ENCODE measurements at places on chromosomes 1 and 21.

DNA sequence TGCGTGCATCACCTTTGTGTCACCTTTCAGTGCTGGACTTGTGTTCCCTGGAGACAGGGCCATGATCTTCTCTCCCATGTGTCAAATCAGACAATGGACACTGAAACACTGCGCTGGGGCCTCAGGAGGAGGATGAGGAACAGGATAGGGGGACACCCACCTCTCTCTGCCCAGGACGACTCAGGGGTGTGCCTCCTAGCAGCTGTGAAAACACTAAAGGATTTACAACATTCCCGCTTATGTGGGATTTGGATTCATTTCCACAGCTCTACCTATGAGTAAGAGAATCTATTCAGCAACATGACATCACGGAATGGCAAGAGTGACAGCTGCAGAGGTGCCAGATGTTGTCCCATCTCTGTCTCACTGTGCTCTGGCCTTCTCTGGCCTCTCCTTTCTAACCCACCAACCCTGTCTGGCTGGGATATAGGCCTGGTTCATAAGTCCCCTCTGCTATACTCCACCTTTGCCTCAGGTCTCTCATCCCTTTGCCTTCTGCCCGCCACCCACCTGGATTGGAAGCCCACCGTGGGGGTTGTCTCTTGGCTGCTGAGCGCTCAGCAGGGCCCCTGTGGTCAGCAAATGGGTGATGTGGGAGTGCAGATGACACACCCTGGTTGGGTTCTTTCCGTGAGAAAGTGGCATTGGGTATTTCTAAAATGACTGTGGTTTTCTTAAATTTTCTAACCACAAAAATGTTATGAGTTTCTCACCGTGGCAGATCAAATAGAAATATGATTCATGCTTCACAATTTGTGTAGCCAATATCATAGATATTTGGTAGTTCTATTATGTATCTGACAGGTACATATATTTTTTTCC, 47.1 kb upstream of the TLR5 start:
- DNase-seq, result no peak

DNA sequence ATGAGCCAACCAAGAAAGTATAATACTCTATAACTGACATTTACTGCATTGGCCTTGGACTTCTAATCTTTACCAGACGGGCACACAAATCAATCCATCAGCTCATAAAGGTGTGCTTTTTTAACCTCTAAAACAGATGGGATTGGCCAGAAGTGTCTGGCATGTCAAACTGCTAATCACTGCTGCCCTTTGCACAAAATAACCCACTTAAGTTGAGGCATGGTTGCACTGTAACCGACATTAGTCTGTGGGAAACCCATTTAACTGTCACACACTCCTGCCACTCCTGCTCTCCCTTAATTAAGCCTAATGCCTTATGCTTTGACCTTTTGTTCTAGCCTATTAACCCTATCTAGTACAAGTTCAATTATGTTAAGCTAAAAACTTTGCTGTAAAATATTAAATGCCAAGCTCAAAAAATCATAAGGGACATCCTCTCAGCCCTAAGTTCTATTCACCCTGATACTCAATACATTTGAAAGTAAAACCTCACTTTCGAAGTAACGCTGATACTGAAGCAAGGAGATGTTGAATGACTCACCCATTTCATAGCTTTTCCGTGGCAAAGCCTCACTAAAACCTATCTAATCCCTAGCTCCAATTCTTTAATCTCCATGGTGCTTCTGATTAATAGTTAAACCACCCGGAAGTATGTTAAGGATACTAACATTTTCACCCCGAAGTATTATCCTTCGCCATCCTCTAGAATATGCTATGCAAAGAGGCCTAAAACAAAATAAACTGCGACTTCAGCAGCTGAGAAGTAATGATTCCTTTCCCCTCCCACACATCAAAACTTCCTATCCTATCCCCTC, 12.9 kb downstream of the NRIP1 start:
- DNase-seq, result no peak

DNA sequence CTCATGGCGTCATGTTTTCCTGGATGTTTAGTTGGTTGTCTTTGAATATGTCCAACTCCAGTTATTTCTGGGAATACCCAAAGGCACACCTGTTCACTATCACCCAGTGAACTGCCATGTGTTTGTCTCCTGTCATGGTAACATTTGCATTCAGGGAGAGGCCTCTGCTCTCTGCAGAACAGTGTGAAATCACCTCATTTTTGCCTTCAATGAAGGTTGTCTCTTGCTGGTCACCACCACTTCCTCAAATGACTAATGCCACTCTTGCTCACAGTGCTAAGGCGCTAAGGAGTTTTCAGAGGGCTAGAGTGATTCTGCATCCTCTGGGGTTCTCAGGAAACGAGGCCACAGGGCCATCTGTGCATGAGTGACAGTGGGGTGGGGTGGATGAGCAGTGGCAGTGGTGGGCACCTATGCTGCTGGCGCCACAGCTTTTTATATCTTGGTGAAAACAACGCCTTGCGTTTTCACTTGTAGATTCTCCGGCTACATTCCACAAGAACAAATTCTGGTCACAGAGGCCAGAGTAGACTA, 60.0 kb upstream of the ATP5PO start:
- DNase-seq, result no peak

DNA sequence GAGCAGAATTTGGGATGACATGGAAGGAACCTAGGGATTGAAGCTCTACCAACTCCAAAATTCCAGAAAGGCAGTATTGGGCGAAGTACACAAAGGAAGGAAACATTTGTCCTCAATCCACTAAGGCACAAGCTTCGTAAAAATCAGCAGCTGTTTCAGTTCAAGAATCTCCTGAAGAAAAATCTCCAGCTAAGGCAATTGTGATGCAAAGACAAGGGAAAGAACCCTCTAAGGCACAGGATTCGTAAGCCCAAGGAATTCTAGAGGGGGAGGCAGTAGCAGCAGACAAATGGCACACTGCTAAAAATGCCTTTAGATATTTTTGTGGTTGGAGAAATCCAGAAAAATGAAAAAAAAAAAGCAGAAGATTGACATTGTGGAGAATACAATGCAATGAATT, 64.5 kb upstream of the PLPPR5 start:
- DNase-seq, result no peak

GRCh38 chr1:87510540-87510939, 181.9 kb downstream of the LMO4 start:
- DNase-seq, result no peak

DNA sequence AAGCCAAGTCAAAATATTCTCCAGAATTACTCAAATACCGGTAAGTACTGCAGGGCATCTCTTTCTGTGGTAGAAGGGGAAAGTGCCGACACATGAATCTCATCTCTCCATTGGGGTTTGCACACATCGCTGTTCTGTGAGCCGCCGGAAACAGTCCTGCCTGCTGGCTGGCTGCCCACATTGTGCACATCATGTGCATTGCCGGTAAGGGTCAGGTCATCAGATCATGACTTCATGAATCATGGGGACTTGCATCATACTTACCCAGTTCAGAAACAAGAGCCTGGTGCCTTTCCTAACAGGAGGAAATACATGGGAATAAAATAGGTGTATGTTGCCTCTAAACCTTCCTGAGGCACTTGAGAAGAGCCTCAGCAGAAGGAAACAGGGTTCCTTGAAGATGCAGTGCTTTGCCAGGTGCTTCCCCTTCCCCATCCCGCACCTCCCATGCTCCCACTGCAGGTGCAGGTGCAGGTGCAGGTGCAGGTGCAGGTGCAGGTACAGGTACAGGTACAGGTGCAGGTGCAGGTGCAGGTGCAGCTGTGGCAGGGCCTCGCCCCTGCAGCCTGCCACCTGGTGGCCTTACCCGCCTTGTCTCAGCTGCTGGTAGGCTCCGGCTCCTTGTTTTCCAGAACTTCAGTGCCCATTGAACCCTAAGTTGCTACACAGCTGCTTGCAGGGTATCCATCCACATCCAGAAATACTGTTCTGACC, 26.5 kb downstream of the GPR137B start:
- DNase-seq, result no peak

GRCh38 chr1:1609822-1610485, 5.3 kb upstream of the MIB2 start:
- DNase-seq, result no peak

DNA sequence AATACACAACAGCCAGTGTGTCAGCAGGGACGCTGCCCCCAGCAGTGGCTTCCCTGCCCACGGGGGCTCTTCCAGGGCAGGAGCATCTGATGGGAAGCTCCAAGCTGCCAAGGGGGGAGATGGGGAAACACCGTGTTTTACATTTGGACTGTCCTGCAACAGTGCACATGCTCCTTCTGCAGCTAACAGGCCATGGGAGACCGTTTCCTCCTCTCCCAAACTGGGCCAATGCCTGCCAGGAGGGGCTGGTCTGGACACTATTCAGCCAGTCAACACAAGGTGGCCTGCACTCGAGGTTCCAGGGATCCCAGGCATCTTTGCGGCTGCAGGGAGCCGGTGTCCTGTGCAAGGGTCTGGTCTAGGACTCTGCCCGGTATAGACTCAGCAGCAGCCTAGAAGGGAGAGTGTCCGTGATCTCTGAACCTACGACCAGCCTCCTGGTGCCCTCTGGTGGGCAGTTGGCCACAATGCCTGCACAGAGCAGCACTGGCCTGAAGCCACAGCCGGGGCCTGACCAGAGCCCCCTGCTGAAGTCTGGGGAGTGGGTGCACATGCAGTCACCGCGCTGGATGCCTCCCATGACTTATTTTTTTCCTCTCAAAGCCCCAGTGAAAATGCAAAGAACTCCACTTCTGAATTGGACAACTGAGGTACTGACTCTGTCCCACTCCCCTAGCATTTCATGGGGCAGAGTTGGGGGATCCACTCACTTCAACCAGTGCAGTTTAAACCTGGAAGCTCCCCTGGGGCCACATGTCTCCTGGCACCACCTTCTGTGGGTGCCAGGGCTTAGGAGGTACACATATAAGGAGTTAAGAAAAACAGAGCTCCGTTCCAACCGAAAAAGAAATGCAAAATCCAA, 33.3 kb downstream of the RCC2 start:
- peak; percentile 32 for DNase-seq

DNA sequence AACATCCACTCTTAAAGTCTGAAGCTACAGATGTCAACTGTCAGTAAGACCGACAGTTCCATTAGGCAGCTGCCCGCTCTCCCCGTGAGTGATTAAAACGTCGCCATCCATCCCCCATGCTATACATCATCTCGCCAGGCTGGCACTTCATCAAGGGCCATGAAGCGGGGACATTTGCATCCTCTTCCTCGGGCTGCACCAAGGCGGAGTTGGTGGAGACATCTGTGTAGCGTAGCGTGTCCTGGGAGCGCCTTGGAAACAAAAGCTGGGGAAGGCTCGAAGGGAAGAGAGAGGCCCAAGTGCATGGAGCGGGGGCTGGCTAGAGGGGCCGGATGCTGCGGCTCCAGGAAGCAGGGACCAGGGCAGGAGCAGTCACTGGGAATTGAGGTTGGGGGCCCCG, 250.1 kb downstream of the KAZN start:
- DNase-seq, result no peak

DNA sequence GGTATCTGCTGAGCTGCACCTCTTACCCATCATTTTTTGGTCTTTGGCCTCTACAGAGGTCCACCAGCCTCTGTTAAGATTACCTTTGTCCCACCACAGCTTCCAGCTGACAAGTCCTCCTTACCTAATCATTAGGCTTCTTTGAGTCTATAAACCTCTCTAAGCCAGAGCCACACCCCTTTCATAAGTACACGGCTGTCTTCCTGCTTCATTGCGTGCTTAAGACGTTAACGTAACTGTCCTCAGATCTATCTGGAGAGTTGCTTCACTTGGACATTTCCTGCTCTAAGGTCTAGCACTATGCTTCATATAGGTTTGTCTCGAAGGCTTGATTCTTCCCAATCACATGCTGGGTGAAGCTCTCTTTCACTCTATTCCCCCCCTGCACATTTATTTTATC, 71.0 kb upstream of the CACHD1 start:
- no peak for DNase-seq

- no peak for DNase-seq
These were observed 13.3 kb downstream of the NADK start for GRCh38 chr1:1764876-1765470.

- DNase-seq, result no peak
These were observed 11.8 kb upstream of the ALG14 start for GRCh38 chr1:95084317-95085176.

GRCh38 chr1:3012456-3013291, 8.6 kb upstream of the ACTRT2 start:
- DNase-seq, result no peak

- no peak for DNase-seq
These were observed 14.1 kb downstream of the MFSD2A start for GRCh38 chr1:39969048-39969447.

- no peak for DNase-seq
These were observed 117.1 kb upstream of the SPAG17 start for GRCh38 chr1:118302145-118302544.

GRCh38 chr1:178733972-178734371, 8.9 kb downstream of the RALGPS2 start:
- no peak for DNase-seq

GRCh38 chr1:175195281-175195680, 2.7 kb upstream of the KIAA0040 start:
- DNase-seq, result no peak

DNA sequence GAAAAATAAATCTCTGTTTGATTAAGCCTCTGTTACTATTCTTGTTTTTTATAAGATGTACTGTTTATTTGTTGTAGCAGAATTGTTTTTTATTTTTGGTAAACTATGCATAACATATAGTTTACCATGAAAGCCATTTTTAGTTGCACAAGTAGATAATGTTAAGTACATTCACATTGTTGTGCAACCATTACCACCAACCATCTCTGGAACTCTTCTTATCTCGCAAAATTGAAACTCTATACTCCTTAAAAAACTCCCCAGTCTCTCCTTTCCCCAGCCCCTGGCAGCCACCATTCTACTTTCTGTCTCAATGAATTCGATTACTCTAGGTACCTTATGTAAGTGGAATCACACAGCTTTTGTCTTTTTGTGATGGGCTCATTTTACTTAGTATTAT, 27.4 kb upstream of the UHMK1 start:
- no peak for DNase-seq

- DNase-seq, result no peak
These were observed 23.3 kb downstream of the CELA3A start for GRCh38 chr1:22024485-22025367.

GRCh38 chr21:26686278-26686677, 113.2 kb upstream of the CYYR1 start:
- no peak for DNase-seq

GRCh38 chr1:172946814-172947507, 103.8 kb downstream of the TNFSF18 start:
- no peak for DNase-seq

DNA sequence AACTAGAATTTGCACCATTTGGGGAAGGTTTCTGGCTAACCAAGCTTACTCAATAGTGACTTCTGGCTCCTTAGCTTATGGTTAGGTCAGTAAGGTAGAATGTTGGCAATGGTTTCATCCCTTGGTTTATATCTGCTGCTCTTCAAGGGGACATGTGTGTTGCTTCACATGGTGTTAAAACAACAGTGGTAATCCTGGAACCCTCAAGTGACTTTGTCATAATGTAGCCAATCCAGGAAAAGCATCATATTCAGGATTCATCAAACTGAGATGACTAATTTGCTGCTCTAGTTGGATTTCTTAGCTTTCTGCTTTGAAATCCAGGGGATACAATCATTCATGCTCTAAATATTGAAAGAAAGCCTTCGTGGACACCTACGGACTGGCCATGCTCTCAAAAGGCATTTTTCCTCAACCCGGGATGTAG, 108.7 kb downstream of the RGL1 start:
- DNase-seq, result no peak

GRCh38 chr1:79711001-79711431, 704.5 kb upstream of the ADGRL4 start:
- no peak for DNase-seq
